Thymus (tissue), 14 donors: ENCODE measurements at places on chromosomes 12 and 14. TPM values are rescaled to one million over a fixed set of nuclear protein-coding genes. Genes with fewer than 3 reads are reported as not detected.
A peak's percentile ranks its signal among the peaks of the same experiment; 100 is the strongest.

DNA sequence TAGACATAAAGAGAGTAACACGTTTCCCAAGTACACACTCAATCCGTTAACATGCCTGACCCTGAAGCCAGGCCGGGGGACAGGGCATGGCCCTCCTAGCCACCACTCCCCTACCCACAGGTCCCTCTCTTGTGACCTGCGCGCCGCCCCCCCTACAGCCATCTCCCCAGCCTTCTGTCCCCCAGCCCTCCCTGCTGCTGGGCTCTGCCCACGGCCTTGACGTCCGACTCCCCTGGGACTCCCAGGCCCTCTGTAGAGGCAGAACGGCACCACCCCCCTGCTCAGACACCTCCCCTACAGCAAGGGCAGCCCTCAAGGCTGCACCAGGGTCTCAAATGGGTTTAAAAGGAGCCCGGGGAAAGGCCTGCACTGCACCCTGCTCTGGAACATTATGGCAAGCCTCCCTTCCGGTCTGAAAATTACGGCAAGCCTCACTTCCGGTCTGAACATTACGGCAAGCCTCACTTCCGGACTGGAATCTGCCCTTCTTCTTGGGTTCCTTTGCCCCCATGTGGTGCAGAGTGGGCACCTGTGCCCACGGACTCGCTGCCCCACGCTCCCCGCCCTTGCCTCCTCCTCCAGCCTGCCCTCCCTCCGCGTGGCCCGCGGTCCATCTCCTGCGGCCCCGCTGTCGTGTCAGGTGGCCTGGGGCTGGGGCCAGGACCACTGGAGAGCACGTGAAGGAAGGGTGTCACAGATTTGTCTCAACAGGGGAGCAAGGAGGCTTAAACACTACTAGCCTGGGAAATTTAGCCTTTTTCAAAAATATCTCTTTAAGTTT, 77.6 kb downstream of the MOK start:
- H3K27me3 ChIP-seq: no peaks in the 10 kb centered on the region
- peaks cover 6% of the 10 kb centered on the region for H3K36me3 ChIP-seq
- H3K27ac ChIP-seq: no peak overlapping the region
- no peak for DNase-seq
- no peak overlapping the region for H3K4me3 ChIP-seq

DNA sequence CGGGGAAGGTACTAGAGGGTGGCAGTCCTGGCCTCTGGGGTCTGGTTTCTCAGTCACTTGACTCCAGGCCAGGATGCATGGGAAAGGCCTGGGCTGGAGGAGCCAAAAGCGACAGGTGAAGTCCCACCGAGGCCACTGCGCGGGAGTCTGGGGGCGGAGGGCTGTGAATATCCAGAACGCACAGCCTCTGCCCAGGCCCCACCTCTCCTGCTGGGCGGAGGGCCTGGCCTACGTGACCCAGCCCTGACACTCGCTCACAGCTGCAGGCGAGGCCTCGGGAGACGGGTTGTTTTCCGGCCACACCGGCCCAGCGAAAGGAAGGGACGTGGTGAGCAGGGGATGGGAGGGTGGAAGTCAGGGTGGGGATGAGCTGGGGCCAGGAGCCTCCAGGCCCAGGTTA, 91.2 kb downstream of the RFLNA start:
- no peaks in the 10 kb centered on the region for H3K27me3 ChIP-seq
- DNase-seq: no peak
- H3K36me3 ChIP-seq: peaks cover 54% of the 10 kb centered on the region

PSMA3 gene
- 150 TPM for total RNA-seq

IL26 gene
- total RNA-seq: not detected

- no peak for DNase-seq
- no peak overlapping the region for H3K4me3 ChIP-seq
- no peaks in the 10 kb centered on the region for H3K27me3 ChIP-seq
- H3K4me1 ChIP-seq: no peaks in the 10 kb centered on the region
- peak overlapping the region; percentile 52 for H3K27ac ChIP-seq
These were observed 40.5 kb upstream of the TBC1D15 start for GRCh38 chr12:71799106-71799505.

GRCh38 chr12:49703647-49704137, 3.5 kb downstream of the FMNL3 start:
- no peak for DNase-seq
- H3K36me3 ChIP-seq: no peaks in the 10 kb centered on the region
- H3K27ac ChIP-seq: no peak overlapping the region
- no peaks in the 10 kb centered on the region for H3K27me3 ChIP-seq

- H3K4me3 ChIP-seq: no peak overlapping the region
These were observed 22.8 kb downstream of the PPP1R36 start for GRCh38 chr14:64572386-64573104.

DNA sequence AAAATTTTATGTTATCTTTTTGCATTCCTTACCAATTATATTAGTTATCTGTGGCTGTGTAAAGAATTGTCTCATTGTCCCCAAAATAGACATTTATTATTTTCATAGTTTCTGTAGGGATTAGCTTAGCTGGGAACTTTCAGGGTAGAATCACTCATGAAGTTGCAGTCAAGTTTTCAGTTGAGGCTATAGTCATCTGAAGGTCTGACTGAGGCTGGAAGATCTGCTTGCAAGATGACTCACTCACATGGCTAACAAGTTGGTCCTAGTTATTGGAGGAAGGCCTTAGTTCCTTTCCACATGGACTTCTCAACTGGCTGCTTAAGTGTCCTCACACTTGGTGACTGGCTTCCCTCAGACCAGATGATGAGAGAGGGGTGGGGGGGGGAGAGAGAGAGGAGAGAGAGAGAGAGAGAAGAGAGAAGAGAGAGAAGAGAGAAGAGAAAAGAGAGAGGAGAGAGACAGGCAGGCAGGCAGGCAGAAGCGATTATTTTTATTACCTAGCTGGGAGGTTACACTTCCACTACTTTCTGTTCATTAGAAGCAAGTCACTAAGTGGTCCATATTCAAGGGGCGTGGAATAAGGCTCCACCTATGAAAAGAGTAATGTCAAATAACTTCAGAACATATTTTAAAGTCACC, 6.4 kb downstream of the AP5M1 start:
- H3K27ac ChIP-seq: no peak overlapping the region
- H3K27me3 ChIP-seq: no peaks in the 10 kb centered on the region
- H3K4me3 ChIP-seq: no peak overlapping the region
- peaks cover 23% of the 10 kb centered on the region for H3K36me3 ChIP-seq

GRCh38 chr12:5512601-5512970, 80.7 kb downstream of the NTF3 start:
- no peaks in the 10 kb centered on the region for H3K4me1 ChIP-seq
- H3K27me3 ChIP-seq: peaks cover 12% of the 10 kb centered on the region
- DNase-seq: no peak
- no peaks in the 10 kb centered on the region for H3K36me3 ChIP-seq
- H3K4me3 ChIP-seq: no peak overlapping the region
- no peak overlapping the region for H3K27ac ChIP-seq

DNA sequence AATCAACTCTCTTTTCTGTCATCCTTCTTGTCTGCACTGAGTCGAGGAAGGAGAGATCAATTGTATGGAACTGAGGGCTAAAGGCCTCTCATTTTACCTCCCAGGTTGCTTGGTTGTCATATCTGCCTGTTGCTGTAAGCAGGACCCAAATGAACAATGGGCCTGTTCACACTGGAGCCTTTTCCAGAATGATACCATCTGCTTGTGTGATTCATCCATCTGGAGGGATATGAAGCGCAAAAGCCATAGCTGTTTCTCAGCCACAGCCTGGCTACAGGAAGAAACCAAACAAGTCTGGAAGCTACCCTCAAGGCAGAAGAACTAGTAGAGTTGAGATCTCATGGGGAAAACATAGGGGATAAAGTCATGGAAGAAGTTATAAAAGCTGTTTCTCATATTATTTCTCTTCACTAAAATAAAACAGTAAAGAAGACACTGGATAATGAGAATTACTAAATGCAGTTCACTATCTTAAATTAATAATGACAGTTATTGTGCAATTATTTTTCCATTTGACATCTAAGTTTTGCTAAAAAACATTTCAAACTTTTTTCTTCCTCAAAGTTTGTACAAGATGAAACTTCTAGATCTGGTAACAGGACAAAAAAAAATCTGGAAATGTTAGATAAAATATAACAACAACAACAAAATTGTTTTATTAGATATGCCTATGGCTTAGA, 106.3 kb downstream of the SPTSSA start:
- no peaks in the 10 kb centered on the region for H3K4me1 ChIP-seq
- no peaks in the 10 kb centered on the region for H3K36me3 ChIP-seq
- H3K27me3 ChIP-seq: no peaks in the 10 kb centered on the region
- DNase-seq: no peak
- no peak overlapping the region for H3K4me3 ChIP-seq

GRCh38 chr12:6317693-6318439, 7.4 kb downstream of the PLEKHG6 start:
- H3K4me1 ChIP-seq: peaks cover 12% of the 10 kb centered on the region
- H3K4me3 ChIP-seq: no peak overlapping the region
- H3K36me3 ChIP-seq: no peaks in the 10 kb centered on the region
- no peaks in the 10 kb centered on the region for H3K27me3 ChIP-seq
- H3K27ac ChIP-seq: no peak overlapping the region
- no peak for DNase-seq

VDR gene
- total RNA-seq: 1.5 TPM

TAS2R43 gene
- 0.94 TPM for total RNA-seq

NUAK1 gene
- 2.1 TPM for total RNA-seq

GRCh38 chr12:130764073-130764472, 48.0 kb upstream of the RIMBP2 start:
- no peak for DNase-seq
- no peak overlapping the region for H3K27ac ChIP-seq
- H3K4me1 ChIP-seq: no peaks in the 10 kb centered on the region

- H3K27me3 ChIP-seq: peaks cover 3% of the 10 kb centered on the region
- no peak overlapping the region for H3K27ac ChIP-seq
- H3K36me3 ChIP-seq: no peaks in the 10 kb centered on the region
- H3K4me3 ChIP-seq: no peak overlapping the region
These were observed 11.5 kb downstream of the MYO1H start for GRCh38 chr12:109359131-109359690.

NXPH4 gene
- total RNA-seq: 0.14 TPM

DIO3 gene
- 0.24 TPM for total RNA-seq

CLEC4A gene
- 11.0 TPM for total RNA-seq

GRCh38 chr14:70441641-70442040, 10.3 kb upstream of the ADAM21 start:
- H3K4me3 ChIP-seq: no peak overlapping the region
- H3K27ac ChIP-seq: no peak overlapping the region
- no peaks in the 10 kb centered on the region for H3K27me3 ChIP-seq
- no peaks in the 10 kb centered on the region for H3K36me3 ChIP-seq
- no peaks in the 10 kb centered on the region for H3K4me1 ChIP-seq
- DNase-seq: no peak

TAS2R19 gene
- 2.0 TPM for total RNA-seq

GRCh38 chr14:33275879-33276278, 337.2 kb downstream of the NPAS3 start:
- H3K4me1 ChIP-seq: no peaks in the 10 kb centered on the region
- no peak overlapping the region for H3K27ac ChIP-seq
- H3K4me3 ChIP-seq: no peak overlapping the region
- no peaks in the 10 kb centered on the region for H3K36me3 ChIP-seq

DNA sequence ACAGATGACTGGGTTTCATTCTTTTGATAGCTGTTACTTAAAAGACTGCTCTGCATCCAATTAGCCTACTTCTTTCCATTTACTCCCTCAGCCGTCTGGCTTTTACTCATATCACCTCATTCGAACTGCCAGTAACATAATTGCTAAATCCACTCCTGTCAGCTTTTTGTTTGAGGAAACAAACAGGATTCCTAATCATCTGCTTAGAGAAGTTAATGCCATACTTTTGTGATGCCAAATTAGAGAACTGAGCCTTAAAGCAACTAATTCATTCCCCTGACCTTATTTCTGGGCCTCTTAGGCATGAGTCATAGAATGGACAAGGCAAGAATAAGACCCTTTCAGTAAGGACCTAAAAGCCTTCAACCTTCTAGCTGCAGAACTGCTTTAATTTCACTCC, 2.9 kb downstream of the OXA1L start:
- H3K4me3 ChIP-seq: no peak overlapping the region
- DNase-seq: no peak
- H3K27ac ChIP-seq: no peak overlapping the region
- no peaks in the 10 kb centered on the region for H3K27me3 ChIP-seq

DNA sequence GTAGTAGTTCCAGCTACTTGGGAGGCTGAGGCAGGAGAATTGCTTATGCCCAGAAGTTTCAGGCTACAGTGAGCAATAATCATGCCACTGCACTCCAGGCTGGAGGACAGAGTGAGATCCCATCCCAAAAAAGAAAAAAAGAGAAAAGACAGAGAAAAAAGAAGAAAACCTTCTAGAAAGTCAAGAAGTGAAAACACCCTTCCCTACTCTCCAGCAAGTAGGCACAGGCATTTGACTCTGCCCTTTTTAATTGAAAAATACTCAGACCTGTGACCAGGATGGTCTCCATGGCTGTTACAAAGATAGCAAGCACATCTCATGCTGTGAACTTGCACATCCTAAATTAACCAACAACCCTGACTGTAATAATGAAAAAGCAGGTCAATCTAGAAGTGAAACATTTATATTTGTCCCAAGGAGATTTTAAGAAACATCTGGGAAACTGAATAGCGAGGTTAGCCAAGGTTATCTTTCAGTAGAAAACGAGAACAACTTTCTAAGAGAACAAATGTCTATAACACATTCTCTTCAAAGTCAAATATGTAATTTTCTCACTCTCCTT, 2.0 kb downstream of the TMTC1 start:
- no peaks in the 10 kb centered on the region for H3K36me3 ChIP-seq
- no peaks in the 10 kb centered on the region for H3K4me1 ChIP-seq
- DNase-seq: no peak
- peaks cover 41% of the 10 kb centered on the region for H3K27me3 ChIP-seq

FUT8 gene
- total RNA-seq: 35.2 TPM

- H3K27me3 ChIP-seq: no peaks in the 10 kb centered on the region
- H3K36me3 ChIP-seq: no peaks in the 10 kb centered on the region
- H3K4me3 ChIP-seq: no peak overlapping the region
These were observed 140.9 kb downstream of the PHLDA1 start for GRCh38 chr12:75890660-75891059.

DNA sequence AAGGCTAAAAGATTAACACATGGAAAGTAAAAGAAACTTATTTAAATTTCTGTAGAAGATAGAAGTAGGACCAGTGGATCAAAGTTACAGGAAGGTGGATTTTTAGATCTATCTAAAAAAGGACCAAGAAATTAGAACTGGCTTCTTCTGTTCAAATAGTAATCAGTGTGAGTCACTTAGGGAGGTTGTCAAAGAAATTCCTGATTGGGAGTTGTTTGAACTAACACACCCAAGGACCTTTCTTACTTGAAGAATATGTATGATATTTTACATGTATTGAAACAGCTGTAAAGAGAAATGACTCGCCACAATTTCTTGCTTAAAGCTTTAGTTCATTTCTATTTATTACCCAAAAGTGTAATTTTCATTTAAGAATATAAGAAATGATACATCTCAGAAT, 256.9 kb downstream of the RAD51B start:
- H3K4me3 ChIP-seq: no peak overlapping the region
- no peaks in the 10 kb centered on the region for H3K27me3 ChIP-seq
- H3K4me1 ChIP-seq: peaks cover 5% of the 10 kb centered on the region
- DNase-seq: no peak
- no peaks in the 10 kb centered on the region for H3K36me3 ChIP-seq

NTS gene
- 3.4 TPM for total RNA-seq

- H3K27ac ChIP-seq: no peak overlapping the region
- H3K36me3 ChIP-seq: peaks cover 9% of the 10 kb centered on the region
- no peak for DNase-seq
- H3K4me1 ChIP-seq: no peaks in the 10 kb centered on the region
- no peaks in the 10 kb centered on the region for H3K27me3 ChIP-seq
- H3K4me3 ChIP-seq: no peak overlapping the region
These were observed 141.5 kb downstream of the CEP83 start for GRCh38 chr12:94318181-94318580.

GRCh38 chr14:54650959-54651351, 84.0 kb downstream of the SAMD4A start:
- H3K4me1 ChIP-seq: no peaks in the 10 kb centered on the region
- no peaks in the 10 kb centered on the region for H3K27me3 ChIP-seq
- no peak for DNase-seq
- H3K27ac ChIP-seq: no peak overlapping the region
- H3K36me3 ChIP-seq: no peaks in the 10 kb centered on the region
- H3K4me3 ChIP-seq: no peak overlapping the region
